HTR-8/SVneo (cell line): ENCODE measurements at places on chromosomes 6 and 20.
A peak's percentile ranks its signal among the peaks of the same experiment; 100 is the strongest.

GRCh38 chr6:2047855-2048254 lies 197.6 kb downstream of the GMDS start:
- DNase-seq, result no peak

- no peak for DNase-seq
These were observed 105.5 kb downstream of the IPCEF1 start for GRCh38 chr6:154251116-154251515.

GRCh38 chr6:38738261-38738660 lies 23.1 kb downstream of the DNAH8 start:
- no peak for DNase-seq

DNA sequence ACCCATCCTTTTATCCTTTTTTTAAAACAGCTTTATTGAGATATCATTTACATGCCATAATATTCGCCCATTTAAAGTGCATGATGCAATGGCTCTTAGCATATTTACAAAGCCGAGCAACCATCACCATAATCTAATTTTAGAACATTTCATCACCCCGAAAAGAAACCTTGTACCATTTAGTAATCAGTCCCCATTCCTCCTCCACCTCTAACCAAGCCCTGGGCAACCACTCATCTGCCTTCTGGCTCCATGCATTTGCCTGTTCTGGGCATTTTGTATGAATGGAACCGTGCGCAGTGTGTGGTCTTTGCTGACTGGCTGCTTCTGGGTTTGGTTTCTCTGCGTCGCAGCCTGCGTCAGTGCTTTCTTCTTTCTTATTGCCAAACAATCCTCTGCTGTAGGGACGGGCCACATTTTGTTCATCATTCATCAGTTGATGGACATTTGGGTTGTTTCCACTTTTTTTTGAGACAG lies 10.2 kb upstream of the EEF1A2 start:
- DNase-seq, result no peak

- DNase-seq, result no peak
These were observed 200.9 kb downstream of the BACH2 start for GRCh38 chr6:90095788-90096187.

DNA sequence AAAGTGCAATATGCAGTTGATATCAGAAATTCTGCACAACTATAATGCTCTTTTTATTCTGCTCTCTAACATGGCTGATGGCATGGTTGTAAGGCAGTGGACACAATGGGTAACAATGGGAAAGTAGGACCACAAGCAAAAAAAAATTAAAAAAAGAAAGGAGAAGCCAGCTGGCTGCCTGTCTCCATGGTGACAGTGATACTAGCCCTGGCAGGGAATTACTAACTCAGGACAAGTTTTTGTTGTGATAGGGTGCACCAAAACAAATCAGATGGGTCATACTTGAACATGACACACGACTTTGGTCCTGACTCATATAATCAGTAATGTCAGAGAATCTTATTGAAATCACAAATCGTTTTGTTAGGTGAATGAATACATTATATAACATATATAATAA lies 169.4 kb downstream of the TRDN start:
- DNase-seq, result no peak

GRCh38 chr20:53643031-53643832 lies 49.6 kb upstream of the ZNF217 start:
- DNase-seq, result peak; percentile 95

DNA sequence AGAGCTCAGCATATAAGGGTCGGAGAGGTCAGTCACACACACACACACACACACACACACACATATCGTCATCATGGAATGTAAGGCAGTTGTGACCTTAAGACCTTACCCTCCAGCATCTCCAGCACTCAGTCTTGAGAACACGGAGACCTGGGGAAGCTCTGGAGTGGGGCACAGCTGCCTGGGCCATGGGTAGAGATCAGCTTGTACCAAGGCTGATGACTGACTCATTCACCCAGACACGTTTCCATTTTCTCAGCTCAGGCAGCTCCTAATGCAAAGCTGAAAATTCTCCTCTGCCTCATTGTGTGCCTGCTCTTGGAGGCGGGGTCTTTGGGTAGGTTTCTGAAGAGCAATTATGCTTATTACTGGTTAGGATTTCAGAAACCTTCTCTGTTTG lies 38.3 kb upstream of the PDYN start:
- DNase-seq, result no peak

DNA sequence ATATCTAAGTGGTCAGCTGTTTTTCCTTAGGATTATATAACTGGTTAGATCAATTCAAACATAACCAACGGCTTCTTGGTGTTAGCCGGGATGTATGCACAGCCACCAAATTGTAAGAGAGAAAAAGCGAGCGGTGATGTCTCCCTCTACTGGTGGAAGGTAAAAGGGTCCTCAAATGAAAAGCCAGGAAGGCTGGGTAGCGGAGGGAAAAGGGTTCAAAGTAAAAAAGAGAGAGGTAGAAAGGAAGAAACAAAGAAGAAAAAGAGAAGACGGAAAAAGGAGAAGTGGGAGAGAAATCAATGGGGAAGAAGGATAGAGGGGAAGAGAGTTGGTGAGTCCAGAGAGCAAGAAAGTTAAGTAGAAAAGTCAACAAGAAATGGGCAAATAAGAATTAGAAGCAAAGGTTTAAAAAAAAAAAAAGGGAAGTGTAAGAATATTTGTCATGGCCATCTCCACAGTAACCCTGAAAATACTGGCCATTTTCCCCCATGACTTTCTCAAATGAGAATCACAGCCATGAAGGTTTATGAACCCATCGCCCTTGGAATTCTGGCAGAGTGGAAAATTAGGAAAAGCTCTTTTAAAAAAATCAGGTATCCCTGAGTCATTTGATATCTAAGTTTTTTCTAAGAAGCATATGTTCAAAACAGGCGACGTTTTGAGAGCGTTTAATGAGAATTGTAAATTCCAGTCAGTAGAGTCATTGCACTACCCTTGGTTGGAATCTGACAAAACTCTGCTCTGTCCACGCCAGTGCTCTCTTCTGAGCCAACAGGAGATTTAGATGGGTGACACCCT lies 155.6 kb upstream of the SNX9 start:
- peak; percentile 58 for DNase-seq

DNA sequence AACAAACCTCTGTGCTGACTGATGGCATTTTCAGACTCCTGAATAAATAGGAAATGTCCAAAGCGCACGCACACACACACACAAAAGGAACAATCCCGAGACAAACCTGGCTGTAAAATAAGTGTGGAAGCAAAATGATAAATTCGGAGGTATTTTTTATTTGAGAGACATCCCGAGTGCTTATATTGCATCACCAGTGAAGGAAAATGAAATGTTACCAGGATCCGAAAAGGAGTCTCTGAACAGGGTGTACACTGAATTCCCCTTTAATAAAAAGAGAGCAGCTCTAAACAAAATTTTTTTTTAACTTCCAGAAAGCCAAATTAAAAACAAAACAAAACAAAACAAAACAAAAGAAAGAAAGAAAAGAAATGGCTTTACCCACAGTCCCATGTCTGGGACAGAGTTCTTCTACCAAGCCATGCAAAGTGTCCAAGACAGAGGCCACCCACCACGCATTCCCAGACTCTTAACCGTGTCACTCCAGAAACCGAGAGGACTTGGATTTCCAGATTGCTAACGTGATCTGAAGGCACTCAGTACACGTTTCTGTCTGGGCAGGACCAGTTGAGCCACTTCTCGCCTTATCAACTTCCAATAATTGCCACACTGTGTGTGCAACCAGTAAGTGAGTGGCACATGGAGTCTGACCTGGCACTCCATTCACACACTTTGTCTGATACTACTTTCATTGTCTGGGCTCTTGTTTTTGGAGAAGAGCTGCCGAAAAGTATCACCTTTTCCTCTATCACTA lies 817 bp downstream of the ME1 start:
- peak; percentile 21 for DNase-seq

DNA sequence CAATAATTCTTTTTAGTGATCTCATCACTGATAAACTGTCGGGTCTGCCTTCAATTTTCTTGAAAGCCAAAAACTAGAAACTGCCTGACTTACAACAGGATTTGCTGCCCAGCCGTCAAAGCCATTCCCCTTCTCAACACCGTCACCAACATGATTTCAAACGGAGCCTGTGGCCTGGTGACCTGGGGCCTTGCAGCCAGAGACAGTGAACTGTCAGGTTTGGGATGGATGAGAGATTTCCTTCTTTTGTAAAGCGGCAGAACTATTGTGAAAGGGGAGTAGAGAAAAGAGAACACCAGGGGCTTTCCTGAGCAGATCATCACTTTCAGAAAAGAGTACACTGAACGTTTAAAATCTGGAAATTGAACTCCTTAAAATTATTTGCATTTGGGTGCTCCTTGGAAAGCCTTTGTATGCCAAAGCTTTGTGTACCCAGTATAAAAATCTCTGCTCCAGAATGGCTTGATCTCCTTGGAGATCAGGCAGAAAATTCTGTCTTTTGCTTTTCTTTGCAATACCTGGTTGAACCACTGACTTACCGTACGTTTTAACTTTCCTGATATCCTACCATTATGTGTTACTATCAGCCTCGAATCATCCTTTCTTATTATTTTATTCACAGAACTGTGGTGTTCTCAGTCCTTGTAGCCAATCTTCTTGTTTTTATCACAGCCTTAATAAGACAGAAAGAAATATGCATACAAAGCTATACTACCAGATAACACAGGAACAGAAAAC lies 125.2 kb downstream of the PACRG start:
- no peak for DNase-seq

DNA sequence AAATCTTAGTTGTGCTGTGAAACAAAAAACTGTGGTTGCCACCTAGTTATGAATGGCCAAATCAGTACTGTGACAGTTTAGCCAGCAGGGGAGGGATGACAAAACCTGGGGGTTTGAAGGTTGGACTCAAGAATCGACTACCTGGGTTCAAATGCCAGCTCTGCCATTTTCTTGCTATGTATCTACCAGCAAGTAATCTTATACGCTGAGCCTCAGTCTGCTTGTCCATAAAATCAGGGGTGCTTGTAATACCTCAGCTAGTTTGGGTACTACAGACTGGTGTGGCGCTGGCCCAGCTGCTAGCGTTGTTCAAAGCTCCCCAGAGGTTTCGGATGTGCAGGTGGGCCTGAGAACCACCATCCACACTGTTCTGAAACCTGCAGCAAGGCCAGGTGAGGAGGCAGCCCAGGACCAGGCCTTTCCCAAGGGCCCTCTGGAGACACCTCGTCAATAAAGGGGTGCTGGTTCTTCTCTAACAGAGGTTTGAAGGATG lies 40.4 kb downstream of the TRAM2 start:
- no peak for DNase-seq

- no peak for DNase-seq
These were observed 1604.2 kb downstream of the KHDRBS2 start for GRCh38 chr6:60681806-60682205.

DNA sequence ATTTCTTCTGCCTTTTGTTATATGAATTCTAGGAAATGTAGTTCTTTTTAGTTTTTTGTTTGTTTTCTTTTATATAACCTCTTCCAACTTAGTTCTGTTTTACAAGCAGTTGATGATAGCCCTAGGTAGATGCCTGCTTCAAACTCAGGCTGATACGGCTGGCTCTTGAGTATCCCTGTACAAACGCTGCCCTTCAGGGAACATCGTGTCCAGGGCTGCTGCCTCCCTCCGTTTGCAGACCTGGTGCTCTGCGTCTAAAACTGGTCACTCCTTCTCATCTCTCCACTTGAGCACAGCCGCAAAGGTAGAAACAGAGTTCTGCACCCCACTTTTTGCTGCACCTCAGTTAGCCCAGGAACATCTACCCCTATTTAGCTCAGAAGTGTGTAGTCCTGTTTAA lies 310.1 kb downstream of the PRL start:
- no peak for DNase-seq

GRCh38 chr6:42366999-42367352 lies 84.8 kb downstream of the TRERF1 start:
- no peak for DNase-seq

DNA sequence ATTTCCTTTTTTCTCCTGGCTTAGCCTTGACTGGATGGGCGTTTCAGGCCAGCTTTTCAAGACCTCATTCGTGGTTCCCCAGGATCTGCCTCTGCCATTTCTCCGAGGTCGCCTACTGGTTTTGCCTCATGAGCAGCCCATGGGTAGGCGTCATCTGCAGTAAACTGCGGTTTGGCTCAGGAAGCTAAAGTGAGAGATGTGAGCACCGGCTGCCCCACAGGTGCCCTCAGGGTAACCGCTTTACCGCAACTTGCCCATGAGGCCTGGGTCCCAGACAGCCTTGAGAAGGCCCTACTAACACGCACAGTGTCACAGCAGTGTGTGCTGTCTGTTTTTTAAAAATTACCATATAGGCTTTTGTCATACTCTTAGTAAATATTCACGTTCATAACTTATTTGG lies 53.4 kb upstream of the TBXT start:
- DNase-seq, result no peak

DNA sequence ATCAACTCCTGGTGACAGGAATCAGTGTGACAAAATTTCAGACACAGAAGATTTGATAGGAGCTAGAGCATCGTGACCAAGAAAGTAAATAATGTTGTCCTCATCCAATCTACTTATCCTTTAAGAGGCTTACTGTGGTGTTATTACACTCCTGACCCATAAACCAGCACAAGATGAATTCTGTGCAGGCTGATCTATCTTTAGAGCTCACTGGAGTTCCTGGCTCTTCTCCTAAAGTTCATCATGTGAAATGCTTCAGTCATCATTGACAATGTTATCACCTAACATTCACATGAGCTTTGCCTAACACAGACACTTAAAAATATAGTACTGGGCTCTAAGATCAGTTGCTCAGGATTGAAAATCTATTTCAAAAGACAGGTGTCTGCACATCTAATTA lies 271.0 kb upstream of the HSF2 start:
- DNase-seq, result no peak

GRCh38 chr20:53916173-53916512 lies 154.3 kb downstream of the BCAS1 start:
- no peak for DNase-seq

DNA sequence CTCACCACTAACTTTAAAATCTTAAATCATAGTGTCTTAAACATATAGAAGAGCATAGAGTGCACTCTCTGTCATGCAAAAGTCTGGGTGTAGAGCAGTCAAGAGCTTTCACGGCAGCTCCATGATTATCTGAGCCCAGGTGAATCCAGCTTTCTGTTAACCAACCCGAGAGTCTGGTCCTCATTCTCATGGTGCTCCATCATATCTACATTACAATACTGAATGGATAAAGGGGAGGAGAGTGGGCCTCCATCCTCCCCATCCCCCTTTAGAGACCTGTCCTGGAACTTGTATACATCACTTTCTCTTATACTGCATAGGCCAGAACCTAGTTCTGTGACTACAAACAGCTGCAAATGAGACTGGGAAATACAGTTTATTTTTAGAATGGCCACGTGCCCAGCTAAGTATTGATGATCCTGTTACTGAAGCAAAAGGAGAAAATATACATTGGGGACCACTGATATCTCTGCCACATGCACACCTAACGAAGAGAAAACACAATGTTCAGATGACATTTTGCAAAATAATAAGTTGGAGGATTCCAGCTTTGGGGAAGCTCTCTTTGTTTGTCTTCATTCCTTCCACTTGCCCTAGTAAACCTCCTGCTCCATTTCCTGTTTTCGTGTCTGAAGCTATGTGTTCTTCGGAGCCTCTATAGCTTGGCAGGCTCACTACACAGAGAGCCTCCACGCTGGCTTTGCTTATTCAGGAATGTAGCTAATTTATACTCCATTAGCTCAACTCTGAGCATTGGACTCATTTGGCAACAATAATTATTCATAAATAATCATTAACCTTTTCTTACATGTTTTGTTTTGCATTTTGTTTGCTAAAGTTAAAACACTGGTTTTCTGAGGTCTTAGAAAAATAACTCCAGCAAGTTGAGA lies 110.1 kb downstream of the IYD start:
- DNase-seq, result no peak
